ENCODE measurements at places on chromosomes 16 and 17.
A peak's percentile ranks its signal among the peaks of the same experiment; 100 is the strongest.

DNA sequence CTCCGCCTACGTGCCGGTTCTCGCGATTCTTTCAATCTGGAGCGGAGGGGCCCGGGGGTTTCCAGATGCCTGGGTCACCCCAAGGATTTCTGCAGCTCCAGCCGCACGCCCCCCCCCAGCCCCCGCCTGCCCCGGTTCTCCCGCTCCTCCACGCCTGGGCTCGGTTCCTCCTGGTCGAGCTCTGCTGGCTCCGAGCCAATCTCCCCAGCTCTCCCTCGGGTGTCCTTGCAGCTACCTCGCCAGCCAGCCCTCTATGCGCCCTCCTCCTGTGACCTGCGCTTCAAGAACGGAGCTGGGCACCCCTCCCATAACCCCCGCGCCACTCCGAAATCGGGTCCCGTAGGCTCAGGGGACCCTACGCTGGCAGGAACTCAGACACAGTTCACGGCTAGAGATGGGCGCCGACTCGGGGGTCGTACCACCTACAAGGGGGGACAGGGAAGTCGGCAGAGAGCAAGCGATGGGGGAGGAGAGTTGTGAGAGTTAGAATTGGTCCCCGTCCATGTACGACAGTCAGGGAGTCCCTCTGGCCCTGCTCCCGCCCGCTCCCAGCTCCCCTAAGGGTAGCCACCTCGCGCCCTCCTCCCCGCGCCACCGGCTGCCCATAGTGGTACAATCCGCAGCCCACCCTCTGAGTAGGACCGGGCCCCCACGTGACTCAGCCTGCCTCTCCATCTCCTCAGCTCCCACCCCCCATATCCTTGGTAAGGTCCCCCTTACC, 961 bp downstream of the FGF11 start:
- DNase-seq = no peak

GRCh38 chr16:85674828-85675227, 13.9 kb downstream of the GINS2 start:
- DNase-seq = no peak

- no peak for DNase-seq
Observed at GRCh38 chr16:13439766-13440165, 480.2 kb upstream of the ERCC4 start.

DNA sequence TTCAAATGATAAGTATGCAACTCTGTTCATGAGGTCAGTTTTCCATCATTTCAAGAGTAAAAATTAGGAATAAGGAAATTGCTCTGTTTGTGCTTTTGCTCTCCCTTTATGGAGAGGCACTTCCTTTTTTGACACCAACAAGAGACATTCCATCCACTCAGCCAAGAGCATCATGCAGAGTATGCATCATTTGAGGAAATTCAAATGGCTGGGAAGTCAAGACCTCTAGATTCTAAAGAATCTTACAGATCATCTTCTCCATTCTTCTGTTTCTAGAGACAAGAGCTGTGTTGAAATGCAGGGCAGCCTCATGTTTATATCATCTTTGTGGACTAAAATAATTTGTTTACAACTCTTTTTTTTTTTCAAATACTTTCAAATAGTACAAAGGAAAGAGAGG, 669.4 kb downstream of the CDH11 start:
- DNase-seq = no peak

- DNase-seq = no peak
Observed at GRCh38 chr16:5309946-5310611, 212.5 kb upstream of the EEF2KMT start.

DNA sequence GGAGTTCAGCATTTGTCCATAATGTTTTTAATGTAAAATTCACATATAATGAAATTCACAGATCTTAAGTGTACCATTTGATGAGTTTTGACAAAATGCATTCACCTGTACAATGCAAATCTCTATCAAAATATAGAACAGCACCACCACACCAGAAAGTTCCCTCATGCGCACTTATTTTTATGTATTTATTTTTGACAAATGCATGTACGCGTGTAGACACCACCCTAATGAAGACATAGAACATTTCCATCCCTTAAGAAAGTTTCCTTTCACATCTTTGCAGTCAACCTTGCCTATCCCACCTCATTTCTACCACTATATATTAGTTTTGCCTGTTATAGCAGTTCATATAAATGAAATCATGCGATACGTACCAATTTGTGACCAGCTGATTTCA, 15.6 kb upstream of the IL4R start:
- no peak for DNase-seq

- DNase-seq = no peak
Observed at GRCh38 chr17:81322271-81323082, 27.4 kb upstream of the SLC38A10 start.

- DNase-seq = no peak
Observed at GRCh38 chr16:3759736-3760135, 42.4 kb upstream of the TRAP1 start.

GRCh38 chr17:72991651-72992050, 100.8 kb downstream of the SLC39A11 start:
- DNase-seq = no peak

DNA sequence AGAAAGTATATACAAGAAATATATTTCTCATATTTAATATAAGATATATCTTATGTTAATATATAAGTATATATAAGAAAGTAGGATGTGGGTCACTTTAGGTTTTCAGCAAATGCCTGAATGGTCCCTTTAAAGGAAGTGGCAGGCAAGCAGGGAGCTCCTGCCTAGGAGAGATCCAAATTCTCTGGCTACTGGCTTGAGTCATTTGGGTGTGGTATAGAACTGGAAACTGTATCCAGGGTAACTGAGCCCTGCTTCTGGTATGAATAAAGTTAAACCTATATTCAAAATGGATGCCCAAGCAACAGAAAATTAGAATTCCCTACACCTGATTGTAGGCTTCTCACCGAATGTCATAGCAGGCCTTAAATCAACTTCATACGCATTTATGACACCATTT, 144.4 kb downstream of the ZNF18 start:
- no peak for DNase-seq

GRCh38 chr17:59330053-59330942, 1.2 kb upstream of the YPEL2 start:
- no peak for DNase-seq

- peak; percentile 83 for DNase-seq
Observed at GRCh38 chr16:85479972-85480726, 133.0 kb upstream of the GSE1 start.

- no peak for DNase-seq
Observed at GRCh38 chr17:7944326-7944725, 12.3 kb downstream of the CNTROB start.

GRCh38 chr17:76638263-76638662, 5.3 kb downstream of the ST6GALNAC1 start:
- no peak for DNase-seq

DNA sequence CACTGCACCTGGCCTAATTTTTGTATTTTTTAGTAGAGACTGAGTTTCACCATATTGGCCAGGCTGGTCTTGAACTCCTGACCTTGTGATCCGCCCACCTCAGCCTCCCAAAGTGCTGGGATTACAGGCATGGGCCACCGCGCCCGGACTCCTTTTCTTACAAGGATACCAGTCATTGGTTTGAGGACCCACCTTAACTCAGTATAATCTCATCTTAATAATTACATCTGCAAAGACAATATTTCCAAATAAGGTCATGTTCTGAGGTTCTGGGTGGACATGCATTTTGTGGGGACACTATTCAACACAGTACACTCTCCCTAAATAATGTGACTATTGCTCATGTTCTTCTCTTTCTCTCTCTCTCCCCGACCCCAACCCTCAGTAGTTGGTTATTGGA, 63.7 kb downstream of the ERCC4 start:
- no peak for DNase-seq
